ENCODE measurements at places on chromosomes 1 and 21. TPM values are rescaled to one million over a fixed set of nuclear protein-coding genes. Genes with fewer than 3 reads are reported as not detected.

Gene KCNA3
- not detected for total RNA-seq

Gene SELL
- 0.31 TPM for total RNA-seq

- H3K27me3 ChIP-seq: no peaks in the 10 kb centered on the region
- no peaks in the 10 kb centered on the region for H3K4me1 ChIP-seq
- no peak overlapping the region for H3K27ac ChIP-seq
- no peaks in the 10 kb centered on the region for H3K36me3 ChIP-seq
- H3K4me3 ChIP-seq: no peak overlapping the region
Observed at GRCh38 chr21:42414928-42415769, 11.4 kb downstream of the UBASH3A start.

Gene ADAMTS4
- total RNA-seq: 0.26 TPM

DNA sequence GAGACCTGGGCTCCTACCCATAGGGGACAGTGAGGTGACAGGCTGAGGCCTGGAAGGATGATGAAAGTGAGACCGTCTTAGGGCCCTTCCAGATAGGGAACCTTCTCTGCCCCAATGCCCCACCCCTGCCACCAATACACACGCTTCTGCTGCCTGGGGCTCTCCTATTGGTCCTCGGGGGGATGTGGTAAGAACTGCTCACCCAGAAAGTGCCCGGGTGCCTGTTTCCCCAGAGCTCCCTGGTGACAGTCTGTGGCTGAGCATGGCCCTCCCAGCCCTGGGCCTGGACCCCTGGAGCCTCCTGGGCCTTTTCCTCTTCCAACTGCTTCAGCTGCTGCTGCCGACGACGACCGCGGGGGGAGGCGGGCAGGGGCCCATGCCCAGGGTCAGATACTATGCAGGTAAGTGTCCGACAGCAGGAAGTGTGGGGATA lies 948 bp downstream of the SEMA4A start:
- H3K27ac ChIP-seq: no peak overlapping the region
- no peaks in the 10 kb centered on the region for H3K4me1 ChIP-seq
- H3K27me3 ChIP-seq: no peaks in the 10 kb centered on the region
- no peak overlapping the region for H3K4me3 ChIP-seq
- no peak for DNase-seq

Gene CTSE
- total RNA-seq: not detected

- DNase-seq: no peak
- no peaks in the 10 kb centered on the region for H3K4me1 ChIP-seq
- no peak overlapping the region for H3K4me3 ChIP-seq
- H3K27ac ChIP-seq: no peak overlapping the region
- H3K36me3 ChIP-seq: no peaks in the 10 kb centered on the region
- H3K27me3 ChIP-seq: no peaks in the 10 kb centered on the region
Observed at GRCh38 chr1:16717336-16718098, 22.8 kb upstream of the RNU1-4 start.

DNA sequence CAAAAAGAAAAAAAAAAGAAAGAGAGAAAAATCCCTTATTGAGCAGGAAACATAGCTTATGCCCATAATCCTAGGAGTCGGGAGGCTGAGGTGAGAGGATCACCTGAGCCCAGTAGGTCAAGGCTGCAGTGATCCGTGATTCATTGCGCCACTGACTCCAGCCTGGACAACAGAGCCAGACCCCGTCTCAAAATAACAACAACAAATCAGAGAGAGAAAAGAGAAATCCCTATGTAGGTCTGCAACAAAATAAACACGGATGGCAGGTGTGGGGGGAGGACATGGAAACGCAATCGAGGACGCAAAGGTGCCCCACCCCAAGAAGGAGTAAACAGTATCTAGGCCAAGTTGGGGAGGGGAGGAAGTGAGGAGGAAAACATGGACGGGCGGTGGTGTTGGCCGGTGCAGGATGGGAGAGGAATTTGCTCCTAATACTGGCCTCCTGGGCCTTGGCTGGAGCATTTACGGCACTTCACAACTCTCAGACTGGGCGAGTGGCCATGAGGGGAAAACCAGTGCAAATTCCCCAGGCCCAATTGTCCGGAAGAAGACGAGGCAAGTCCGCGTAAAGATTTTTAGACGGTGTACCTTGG lies 609 bp upstream of the CHTOP start:
- peaks cover 24% of the 10 kb centered on the region for H3K4me1 ChIP-seq
- peaks cover 18% of the 10 kb centered on the region for H3K36me3 ChIP-seq
- H3K27me3 ChIP-seq: no peaks in the 10 kb centered on the region

DNA sequence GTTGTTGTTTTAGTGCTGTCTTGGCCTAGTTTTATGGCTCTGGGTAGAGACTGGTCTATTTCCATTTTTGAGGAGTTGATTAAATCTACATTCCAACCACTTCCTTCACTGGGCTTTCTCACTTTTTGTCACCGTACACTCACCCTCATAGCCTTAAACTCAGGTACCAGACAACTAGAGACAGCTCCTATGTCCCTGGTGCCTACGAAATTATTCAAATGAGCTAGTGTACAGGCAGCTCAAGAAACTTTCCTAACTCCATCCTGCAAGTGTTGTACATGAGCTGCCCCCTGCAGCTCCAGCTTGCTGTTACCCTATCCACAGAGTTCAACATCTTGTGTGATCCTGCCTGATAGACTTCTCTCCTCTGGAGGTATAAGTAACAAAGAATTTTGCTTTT lies 704.8 kb upstream of the RGS18 start:
- DNase-seq: no peak
- no peak overlapping the region for H3K27ac ChIP-seq

DNA sequence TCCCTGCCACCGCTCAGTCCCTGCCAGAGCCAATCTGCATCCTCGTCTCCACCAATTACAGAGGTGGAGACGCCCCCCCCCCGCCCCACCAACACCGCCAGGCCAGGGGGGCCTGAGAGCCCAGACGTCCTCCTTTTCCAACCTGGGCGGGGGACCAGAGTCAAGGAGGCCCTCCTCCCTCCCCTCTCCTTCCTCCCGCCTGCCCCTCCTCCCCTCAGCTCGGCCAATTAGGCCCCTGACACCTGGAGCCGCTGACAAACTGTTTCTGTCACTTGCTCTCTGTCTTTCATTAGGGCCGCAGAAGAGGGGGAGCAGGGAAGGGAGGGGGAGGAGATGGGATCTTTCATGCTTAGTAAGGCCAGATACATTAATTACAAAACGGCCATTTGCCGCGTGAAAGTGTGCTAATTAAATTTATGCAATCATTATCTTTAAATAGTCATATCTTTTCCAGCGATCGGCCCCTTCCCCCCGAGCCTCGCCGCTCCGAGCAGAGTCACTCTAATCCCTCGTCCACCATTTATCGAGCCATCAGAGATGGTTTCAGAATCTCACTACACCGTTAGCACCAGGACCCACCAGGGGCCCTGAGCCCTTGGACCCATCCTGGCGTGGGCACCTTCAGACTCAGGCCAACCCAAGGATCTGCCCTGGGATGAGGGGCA lies 94.7 kb downstream of the PAX7 start:
- no peaks in the 10 kb centered on the region for H3K27me3 ChIP-seq
- no peaks in the 10 kb centered on the region for H3K36me3 ChIP-seq
- DNase-seq: no peak
- H3K4me3 ChIP-seq: no peak overlapping the region

DNA sequence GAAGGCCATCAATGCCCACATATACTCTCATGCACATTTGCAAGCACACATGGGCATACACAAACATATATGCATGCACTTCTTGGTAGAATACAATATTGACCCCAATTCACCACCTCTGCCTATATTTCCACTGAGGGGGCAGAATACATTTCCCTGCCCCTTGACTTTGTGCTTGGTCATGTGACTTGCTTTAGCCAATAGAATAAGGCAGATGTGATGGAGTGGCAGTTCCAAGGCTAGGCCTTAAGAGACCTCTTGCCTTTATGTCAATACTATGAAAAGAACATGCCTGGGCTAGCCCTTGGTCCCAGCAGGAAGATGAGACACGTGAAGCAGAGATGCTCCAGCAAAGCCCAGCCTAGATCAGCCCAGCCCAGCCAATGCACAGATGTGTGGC lies 66.0 kb upstream of the GRIK3 start:
- H3K27ac ChIP-seq: no peak overlapping the region
- DNase-seq: no peak

DNA sequence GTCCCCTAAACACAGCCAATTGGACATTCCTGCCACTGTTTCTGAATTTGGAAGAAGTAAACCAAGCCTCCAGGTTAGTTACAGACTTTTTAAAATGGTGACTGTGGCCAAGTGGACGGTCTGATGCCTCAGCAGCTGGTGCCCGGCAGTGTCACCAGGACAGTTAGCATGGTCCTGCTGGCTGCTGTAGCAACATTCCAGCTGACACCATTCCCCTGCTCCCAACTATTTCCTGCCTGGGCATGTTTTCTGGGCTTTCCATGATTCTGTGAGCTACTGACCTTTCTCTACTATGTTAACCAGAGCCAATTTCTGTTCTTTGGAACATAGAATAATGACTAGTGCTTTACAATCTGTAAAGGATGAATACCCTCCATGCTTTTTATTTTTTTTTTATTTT lies 95.0 kb downstream of the TLR5 start:
- H3K36me3 ChIP-seq: no peaks in the 10 kb centered on the region
- H3K27ac ChIP-seq: no peak overlapping the region
- H3K4me1 ChIP-seq: no peaks in the 10 kb centered on the region
- no peaks in the 10 kb centered on the region for H3K27me3 ChIP-seq
- no peak overlapping the region for H3K4me3 ChIP-seq
- DNase-seq: no peak

Gene EGLN1
- total RNA-seq: 29.0 TPM

DNA sequence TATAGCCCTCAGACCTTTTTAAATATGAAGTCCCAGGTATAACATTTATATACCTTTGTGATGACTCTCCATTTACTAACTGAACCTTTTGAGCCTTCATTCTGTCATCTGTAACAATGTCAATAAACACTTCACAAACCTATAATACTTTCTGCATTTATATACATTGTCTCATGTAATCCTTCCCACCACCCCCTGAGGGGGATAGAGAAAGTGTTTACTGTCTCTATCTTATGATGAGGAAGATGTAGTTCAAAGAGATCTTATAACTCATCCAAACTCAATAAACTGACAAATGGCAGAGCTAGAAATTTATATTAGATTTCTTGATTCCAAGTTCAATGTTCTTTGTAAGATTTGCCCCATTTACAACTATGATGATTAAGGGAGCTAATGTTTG lies 48.3 kb upstream of the CR2 start:
- H3K4me3 ChIP-seq: no peak overlapping the region
- H3K36me3 ChIP-seq: no peaks in the 10 kb centered on the region
- H3K4me1 ChIP-seq: no peaks in the 10 kb centered on the region

- no peak overlapping the region for H3K4me3 ChIP-seq
- no peaks in the 10 kb centered on the region for H3K27me3 ChIP-seq
- no peaks in the 10 kb centered on the region for H3K36me3 ChIP-seq
Observed at GRCh38 chr1:10980094-10980577, 32.3 kb upstream of the TARDBP start.

GRCh38 chr1:56591909-56592308 lies 12.5 kb upstream of the PLPP3 start:
- H3K4me1 ChIP-seq: no peaks in the 10 kb centered on the region
- no peaks in the 10 kb centered on the region for H3K27me3 ChIP-seq
- no peak for DNase-seq
- no peak overlapping the region for H3K4me3 ChIP-seq

DNA sequence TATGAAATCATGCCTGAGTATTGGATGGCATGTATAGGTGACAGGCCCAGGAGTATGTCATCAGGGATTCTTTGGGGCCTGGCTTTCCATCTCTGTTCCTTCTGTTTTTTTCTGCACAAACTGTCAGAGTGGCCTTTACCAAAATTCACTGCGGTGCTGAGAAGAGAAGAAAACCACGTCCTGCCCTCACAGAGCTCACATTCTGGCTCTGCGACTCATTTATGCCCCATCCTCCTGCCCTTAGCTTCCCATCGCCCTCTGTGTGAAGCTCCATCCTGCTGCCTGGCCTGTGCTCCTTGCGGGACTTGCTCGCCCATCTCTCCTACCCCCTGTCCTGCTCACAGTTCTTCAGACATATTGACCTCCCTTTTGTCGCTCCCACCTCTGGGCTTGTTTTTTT lies 73.4 kb downstream of the HUNK start:
- no peak overlapping the region for H3K27ac ChIP-seq
- no peak overlapping the region for H3K4me3 ChIP-seq
- no peaks in the 10 kb centered on the region for H3K4me1 ChIP-seq
- no peaks in the 10 kb centered on the region for H3K36me3 ChIP-seq
- peaks cover 2% of the 10 kb centered on the region for H3K27me3 ChIP-seq

- H3K4me3 ChIP-seq: no peak overlapping the region
- DNase-seq: no peak
- H3K36me3 ChIP-seq: no peaks in the 10 kb centered on the region
- peaks cover 4% of the 10 kb centered on the region for H3K27me3 ChIP-seq
- H3K27ac ChIP-seq: no peak overlapping the region
Observed at GRCh38 chr1:62397301-62397700, 39.5 kb upstream of the USP1 start.

GRCh38 chr1:85387781-85388180 lies 77.2 kb downstream of the DDAH1 start:
- H3K4me3 ChIP-seq: no peak overlapping the region
- H3K4me1 ChIP-seq: no peaks in the 10 kb centered on the region
- no peaks in the 10 kb centered on the region for H3K27me3 ChIP-seq
- H3K36me3 ChIP-seq: no peaks in the 10 kb centered on the region
- no peak for DNase-seq

DNA sequence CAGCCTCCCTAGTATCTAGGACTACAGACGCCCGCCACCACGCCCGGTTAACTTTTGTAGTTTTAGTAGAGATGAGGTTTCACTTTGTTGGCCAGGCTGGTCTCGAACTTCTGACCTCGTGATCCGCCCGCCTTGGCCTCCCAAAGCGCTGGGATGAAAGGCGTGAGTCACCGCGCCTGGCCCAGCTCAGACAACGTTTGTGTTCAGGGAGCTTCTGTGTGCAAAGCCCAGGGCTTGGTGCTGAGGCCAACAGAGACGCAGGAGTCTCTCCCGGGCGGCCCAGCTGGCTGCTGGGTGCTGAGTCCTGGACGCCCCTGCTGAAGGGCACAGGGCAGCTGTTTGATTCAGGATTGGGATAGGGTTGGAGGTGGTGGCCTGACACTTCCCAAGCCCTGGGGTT lies 3.0 kb downstream of the PRKCZ start:
- DNase-seq: no peak
- H3K36me3 ChIP-seq: no peaks in the 10 kb centered on the region
- H3K27me3 ChIP-seq: no peaks in the 10 kb centered on the region
- peaks cover 9% of the 10 kb centered on the region for H3K4me1 ChIP-seq

DNA sequence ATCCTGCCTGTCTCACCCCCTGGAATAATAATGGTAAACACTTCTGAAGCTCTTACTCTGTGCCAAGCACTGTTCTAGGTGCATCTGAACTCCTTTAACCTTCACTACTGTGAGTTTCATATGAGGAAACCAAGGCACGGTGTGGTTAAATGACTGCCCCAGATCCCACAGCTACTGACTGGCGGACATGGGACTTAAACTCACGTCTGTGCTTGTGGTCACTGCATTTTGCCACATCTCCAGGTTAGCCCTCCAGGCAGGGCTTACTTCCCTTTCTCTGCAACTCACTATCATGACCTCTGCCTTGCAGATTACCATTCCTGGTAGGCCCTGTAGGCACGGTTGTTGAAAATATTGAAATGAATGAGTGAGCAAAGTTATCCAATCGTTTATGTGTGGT lies 83.4 kb downstream of the ADSS2 start:
- no peak overlapping the region for H3K27ac ChIP-seq
- no peak for DNase-seq
- H3K36me3 ChIP-seq: no peaks in the 10 kb centered on the region
- H3K4me3 ChIP-seq: no peak overlapping the region
- no peaks in the 10 kb centered on the region for H3K27me3 ChIP-seq
- H3K4me1 ChIP-seq: no peaks in the 10 kb centered on the region

Gene PTAFR
- total RNA-seq: 0.13 TPM

- no peak for DNase-seq
- H3K27ac ChIP-seq: no peak overlapping the region
- no peaks in the 10 kb centered on the region for H3K27me3 ChIP-seq
Observed at GRCh38 chr1:211335522-211336157, 9.0 kb downstream of the TRAF5 start.

GRCh38 chr1:237398751-237399150 lies 356.8 kb downstream of the RYR2 start:
- no peaks in the 10 kb centered on the region for H3K27me3 ChIP-seq
- H3K27ac ChIP-seq: no peak overlapping the region
- H3K4me1 ChIP-seq: no peaks in the 10 kb centered on the region
- no peaks in the 10 kb centered on the region for H3K36me3 ChIP-seq
- no peak overlapping the region for H3K4me3 ChIP-seq

Data from Panc1 (cell line).